ENCODE measurements at places on chromosomes 13 and 19.
A peak's percentile ranks its signal among the peaks of the same experiment; 100 is the strongest.

DNA sequence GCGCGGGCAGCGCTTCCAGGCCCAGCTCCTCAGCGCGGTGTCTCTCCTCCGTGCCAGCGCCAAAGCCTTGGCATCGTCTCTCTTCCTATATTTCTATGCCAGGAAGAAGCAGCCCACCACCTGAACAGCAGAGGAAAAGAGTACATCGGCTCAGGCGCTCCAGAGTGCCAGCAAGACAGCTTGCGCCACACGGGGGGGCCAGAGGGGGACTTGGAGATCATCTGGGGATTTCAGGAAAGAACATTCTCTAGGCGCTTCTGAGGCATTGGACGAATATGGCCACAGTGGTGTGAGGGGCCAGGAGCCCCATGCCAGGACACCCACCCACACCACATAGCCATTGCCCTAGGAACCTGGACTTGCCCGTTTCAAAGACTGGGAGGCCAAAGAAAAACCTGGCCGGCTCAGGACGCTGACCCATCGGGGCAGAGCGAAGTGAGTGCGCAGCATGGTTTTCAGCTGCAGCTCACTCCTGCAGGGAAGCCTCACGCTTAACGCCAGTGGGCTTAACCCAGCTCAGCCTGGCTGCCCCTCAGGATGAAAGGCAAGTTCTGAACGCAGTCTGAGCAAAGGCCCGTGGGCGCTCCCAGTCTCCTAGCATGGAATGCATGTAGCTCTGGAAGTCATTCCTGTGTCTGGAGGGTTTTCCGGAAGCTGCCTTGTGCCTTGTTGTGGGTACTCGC is 62.1 kb downstream of the GGACT start:
- DNase-seq = no peak

DNA sequence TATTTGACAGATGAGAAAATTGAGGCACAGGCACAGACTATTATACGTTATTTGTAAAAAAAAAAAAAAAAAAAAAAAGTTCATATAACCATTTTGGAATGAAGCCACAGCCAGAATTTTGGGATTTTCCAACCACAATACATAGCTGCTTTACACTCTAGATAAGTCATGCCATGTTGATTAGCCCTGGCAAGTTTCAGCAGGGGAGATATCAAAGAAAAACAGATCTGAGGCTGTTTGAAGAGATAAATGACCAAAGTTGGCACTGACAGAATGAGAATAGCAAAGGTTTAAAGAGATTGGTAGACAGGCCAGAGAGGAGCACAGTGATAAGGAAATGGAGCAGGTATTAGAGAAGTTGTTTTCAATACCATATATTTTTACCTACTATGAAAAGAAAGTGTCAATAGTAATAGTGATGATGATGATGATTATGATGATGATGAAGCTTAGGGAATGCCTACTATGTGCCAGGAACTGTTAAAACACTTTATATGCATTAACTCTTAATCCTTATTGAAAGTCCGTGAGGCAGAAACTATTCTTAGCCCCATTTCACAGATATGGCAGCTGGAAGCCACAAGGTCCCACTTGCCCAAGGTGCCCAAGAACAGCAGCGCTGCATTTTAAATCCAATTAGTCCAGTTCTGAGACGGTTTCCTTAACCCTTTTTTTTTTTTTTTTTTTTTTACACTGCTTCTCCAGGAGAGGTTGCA is 105.5 kb downstream of the MBNL2 start:
- DNase-seq = no peak

DNA sequence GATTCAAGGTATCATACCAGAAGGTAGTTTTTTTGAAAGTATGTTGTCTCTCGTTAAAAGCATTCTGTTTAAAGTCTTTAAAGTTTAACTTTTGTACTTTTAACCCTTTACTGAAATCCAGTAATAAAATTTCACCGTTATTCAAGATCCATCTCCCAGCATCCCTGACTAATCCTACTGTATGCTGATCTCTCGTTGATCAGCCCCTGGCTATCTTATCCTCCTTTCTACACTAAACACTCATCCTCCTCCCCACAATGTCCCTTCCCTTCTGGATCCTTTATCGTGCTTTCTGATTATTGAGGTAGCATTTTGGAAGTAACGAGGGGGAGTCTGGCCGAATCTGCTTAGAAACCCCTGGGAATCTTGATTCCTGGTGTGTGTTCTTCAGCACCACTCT is 1.3 kb downstream of the TPP2 start:
- DNase-seq = no peak

DNA sequence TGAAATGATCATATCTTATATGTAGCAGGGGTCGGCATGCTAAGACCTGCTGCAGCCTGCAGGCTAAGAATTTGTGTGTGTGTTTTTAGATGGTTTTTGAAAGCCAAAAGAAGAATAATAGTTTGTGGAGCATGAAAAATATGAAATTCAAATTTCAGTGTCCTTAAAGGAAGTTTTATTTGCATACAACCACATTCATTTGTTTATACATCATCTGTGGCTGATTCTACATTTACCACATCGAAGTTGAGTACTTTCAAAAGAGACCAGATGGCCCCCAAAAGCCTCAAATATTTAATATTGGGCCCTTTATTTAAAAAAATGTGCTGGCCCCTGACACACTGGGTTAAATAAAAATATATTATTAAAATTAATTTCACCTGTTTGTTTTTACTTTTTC is 1.3 kb downstream of the HAS1 start:
- DNase-seq = no peak

- DNase-seq = no peak
Observed at GRCh38 chr13:36431204-36432105, 840 bp upstream of the CCNA1 start.

DNA sequence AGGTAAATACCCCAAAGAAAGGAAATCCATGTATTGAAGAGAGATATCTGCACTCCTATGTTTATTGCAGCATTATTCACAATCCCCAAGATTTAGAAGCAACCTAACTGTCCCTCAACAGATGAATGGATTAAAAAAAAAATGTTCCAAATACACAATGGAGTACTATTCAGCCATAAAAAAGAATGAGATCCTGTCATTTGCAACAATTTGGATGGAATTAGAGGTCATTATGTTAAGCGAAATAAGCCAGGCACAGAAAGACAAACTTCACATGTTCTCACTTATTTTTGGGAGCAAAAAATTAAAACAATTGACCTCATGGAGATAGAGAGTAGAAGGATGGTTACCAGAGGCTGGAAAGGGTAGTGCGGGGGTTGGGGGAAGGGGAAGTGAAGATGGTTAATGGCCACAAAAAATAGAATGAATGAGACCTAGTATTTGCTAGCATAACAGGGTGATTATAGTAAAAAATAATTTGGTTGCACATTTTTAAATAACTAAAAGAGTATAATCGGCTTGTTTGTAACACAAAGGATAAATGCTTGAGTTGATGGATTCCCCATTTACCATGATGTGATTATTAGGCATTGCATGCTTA is 9.7 kb upstream of the ZNF709 start:
- DNase-seq = no peak

- no peak for DNase-seq
Observed at GRCh38 chr13:113927661-113928581, 46.0 kb downstream of the C13orf46 start.

DNA sequence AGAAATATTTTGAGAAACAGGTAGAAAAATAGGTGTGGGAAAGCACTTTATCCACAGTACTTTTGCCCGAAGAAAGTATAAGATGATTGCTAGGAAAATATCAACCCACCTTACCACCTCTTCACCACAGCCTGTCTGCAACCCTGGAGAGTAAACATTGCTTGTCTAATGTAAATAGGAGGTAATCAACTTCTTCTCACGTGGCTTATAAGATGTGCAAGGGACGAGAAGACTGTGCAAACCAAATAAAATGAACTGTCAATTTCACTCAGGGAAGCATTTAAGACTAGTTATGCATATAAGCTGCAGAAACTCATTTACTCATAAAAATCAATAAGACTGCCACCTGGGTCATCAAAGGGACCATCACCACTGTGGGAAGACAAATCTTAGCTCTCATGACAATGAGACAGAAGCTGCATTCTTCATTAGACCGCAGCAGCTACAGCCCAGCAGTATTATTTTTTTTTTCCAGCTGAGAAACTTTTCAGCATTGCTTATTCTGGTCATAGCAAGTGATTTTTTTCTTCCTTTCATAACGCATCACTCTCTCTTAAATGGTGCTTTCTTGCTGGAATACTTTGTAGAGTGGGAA is 807.7 kb upstream of the GPC6 start:
- no peak for DNase-seq

DNA sequence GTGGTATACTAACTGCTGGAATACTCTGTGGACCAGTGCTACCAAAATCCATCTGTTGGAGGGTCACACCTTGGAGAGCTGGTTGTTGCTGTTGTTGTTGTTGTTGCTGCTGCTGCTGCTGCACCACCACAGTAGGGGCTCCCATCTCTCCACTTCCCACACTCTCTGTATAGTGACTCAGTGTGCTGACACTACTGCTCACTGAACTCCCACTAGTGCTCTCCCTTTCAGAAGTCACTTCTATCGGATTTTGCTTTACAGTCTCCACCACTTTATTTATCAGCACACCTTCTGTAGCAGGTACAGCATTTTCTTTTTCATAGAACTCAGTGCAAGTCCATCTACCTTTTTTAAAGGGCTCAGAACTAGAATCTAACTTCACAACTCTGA is 1.7 kb downstream of the TSC22D1 start:
- DNase-seq = no peak

GRCh38 chr13:99018418-99019180 is 40.7 kb upstream of the DOCK9 start:
- DNase-seq = no peak

- DNase-seq = no peak
Observed at GRCh38 chr13:113901231-113901630, 37.4 kb upstream of the GAS6 start.

- DNase-seq = no peak
Observed at GRCh38 chr13:43872181-43872580, 7.4 kb downstream of the CCDC122 start.

DNA sequence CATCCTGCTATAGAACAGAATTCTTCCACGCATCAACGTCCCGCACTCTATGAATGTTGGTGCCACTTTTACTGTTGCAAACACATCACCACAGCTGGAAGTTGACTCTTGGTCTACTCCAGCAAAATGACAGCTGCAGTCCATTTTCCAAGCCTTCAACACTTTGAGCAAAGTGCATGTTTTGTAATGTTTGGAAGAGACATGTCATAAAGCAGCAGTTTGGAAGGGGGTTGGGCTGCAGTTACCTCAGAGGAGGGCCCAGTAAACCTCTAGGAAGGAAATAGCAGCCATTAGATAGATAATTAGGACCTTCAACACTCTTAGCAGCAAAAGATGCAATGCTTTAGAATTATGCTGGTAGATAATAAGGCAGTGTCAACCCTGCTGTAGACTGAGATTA is 323.6 kb downstream of the TDRD3 start:
- no peak for DNase-seq

- no peak for DNase-seq
Observed at GRCh38 chr19:36745870-36746269, 26.7 kb downstream of the ZNF850 start.

DNA sequence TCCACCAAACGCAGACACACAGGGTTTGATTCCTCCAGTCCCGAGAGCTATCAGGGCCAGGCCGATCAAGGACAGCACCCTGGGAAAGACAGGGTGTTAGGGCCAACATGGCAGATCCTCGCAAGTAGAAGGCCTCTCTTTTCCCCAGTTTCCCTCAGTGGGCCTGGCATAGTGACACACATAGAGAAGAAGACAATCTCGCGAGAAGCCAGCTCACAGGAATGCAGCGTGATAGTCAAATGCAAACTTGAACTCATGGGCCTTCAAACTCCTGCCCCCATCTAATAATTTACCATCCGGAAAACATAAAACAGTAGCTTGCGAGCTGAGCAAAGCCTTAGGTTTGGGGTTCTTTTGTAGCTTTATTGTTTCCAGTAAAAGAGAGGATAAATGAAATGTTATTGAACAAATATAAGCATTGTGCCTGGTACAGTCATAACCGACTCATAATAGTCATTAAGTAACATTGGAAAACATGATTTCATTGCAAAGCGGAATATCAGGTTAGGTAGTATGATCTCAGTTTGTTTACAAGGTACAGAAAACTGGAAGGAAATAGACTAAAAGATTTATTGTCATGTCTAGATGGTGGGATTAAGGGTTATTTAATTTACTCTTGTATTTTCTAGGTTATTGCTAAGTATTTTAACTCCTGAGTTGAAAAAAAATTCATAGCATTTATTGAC is 30.5 kb downstream of the SLC15A1 start:
- peak; percentile 30 for DNase-seq

DNA sequence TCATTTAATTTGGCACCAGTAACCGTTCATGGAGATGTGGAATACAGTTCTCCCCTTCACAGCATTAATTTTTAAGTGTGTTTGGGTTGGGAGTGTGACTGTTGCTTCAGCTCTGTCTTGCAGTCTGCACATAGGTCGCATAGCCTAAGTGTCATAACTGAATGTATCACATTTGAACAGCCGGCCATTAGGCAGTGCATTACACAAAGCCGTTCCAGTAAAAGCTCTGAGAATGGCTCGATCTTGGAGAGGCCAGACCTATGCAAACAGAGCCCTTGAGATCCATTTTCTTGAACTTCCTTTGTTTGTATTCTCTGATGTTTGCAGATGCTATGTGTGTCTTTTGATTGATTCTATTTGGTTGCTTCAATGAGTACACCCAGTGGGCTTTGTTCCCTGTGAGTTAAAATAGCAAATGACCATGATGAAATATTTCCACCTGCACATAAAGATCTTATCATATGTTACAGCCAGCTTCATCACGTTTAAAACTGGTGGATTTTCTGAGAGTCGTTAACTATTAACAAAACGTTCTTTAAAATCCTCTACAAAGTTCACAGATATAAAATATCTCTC is 1104.9 kb upstream of the SLC10A2 start:
- DNase-seq = peak; percentile 99

DNA sequence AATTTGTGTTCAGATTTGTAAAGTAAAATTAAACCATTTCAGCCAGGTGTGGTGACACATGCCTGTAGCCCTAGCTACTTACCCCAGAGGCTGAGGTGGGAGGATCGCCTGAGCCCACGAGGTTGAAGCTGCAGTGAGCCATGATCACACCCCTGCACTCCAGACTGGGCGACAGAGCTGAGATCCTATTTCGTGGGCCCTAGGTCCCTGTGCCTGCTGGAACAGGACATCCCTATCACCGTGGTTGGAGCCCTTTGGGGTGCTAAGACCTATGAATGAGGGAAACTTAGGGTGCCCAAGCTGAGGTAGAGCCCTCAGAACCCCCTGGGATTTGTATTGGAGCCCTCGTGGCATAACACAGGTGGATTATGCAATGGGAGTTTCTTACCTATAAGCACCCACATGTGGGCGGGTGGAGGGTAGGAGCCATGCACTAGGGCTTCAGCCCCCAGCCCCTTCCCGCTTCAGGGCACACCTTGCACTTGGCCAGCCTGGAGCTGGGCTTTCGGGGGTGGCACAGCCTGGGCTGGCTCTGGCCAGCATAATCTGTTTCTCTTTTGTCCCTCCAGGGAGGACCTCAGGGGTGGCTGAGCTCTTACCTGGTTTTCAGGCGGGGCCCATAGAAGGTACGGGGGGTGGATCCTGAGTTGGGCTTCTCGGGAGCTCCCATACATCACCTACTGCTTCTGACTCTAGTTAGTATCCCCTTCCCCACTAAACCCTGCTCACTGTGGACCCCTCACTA is 7.2 kb upstream of the USF2 start:
- DNase-seq = no peak

GRCh38 chr19:6723738-6724137 is 3.3 kb upstream of the C3 start:
- no peak for DNase-seq

Data from LNCaP clone FGC (cell line).